ENCODE measurements at places on chromosomes 11 and 22. TPM values are rescaled to one million over a fixed set of nuclear protein-coding genes. Genes with fewer than 3 reads are reported as not detected.

- DNase-seq = no peak
These were observed at the start of gene JAML for GRCh38 chr11:118224511-118225188. TSS of gene JAML (minus strand) at chr11:118225011. CDS start at chr11:118214866, 10,145 bp downstream.

- peak; percentile 81 for DNase-seq
These were observed 107.5 kb upstream of the SESN3 start for GRCh38 chr11:95338430-95338991.

- DNase-seq = no peak
These were observed 283.5 kb downstream of the SWAP70 start for GRCh38 chr11:9947231-9947864.

Gene VPREB3
- 0.40 TPM for total RNA-seq

Gene CCDC81
- total RNA-seq = 0.32 TPM

DNA sequence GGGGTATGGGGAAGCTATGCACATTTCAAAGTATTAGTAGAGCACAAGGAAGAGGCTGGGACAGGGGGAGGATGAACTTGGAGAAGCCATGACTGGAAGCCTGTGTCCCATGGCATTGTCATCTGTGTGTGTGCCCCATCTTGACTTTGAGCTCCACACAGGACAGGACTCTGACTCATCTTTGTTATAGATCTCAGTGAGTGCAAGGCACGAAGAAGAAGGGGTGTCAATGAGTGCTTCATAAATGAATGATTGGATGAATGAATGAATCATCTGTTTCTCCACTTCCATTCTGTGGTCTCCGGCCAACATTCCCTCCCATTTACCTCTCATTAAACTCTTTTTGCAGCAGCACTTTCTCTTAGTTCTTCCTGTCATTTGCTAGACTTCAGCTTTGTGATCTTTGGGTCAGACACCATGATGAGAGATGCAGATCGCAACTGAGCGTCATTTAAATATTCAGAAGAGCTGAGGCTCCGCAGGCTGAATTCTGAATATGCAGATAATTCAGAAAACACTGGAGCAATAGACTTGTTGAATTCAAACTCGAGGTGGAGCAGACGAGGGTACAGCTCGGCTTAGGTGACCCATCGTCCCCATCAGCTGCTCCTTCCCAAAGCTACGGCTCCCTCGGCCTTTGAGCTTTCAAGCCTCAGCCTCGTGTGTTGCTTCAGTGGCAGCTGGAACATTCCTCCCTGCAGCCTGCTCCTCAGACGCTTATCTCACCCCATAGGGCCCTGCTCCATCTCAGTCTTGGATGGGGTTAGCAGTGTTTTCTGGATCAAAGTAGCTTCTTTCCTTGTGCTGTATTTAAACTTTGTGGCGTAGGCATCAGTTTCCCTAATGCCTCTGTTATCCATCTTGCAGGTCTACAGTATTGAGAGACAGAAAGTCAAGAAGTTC is 30.8 kb downstream of the APOL3 start:
- DNase-seq = no peak

- peak; percentile 99 for DNase-seq
These were observed at the start of gene SLC2A11 for GRCh38 chr22:23857606-23858483. TSS of gene SLC2A11 (plus strand) at chr22:23857875. CDS start at chr22:23858000, 125 bp downstream.

Gene MAJIN
- total RNA-seq = not detected

Gene PLAAT5
- total RNA-seq = 5.2 TPM

Gene ADM2
- total RNA-seq = not detected

GRCh38 chr11:106017093-106017492 is 4.9 kb downstream of the MSANTD4 start:
- DNase-seq = no peak

DNA sequence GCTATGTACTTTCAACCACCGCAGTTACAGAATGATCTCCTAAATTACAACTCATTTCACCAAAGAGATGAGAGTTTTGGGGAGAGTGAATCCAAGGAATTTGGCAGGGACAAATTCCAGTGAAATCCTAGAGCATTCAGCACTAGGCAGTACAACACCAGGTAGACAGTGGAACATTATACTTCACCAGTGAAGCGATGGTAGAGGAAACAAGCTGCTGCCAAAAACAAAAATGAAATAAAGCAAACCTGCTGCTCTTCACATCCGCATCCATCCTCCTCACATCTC is 16.9 kb downstream of the SMCO4 start:
- no peak for DNase-seq

- no peak for DNase-seq
These were observed 1.6 kb downstream of the C1QTNF6 start for GRCh38 chr22:37186228-37186996.

DNA sequence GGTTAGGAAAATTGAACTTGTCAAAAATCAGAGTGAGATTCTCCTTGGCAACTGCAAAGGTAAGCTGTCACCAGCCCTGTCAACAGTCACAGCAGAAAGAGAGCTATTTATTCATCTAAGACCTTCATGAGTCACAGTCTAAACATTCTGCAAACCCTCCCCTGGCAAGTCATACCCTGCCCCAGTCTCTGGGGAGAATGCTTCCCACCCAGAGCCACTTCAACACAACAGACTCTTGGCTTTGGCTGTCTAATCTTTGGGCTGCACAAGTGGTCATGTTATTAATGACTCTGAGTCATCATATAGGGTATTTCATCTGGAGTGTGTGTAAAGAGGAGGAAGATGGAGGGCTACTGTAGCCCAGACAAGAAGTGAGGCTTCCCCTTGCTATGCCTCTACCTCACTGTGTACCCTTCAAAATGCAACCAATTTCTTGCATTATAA is 153.4 kb downstream of the CCDC34 start:
- DNase-seq = peak; percentile 79

Gene VWA5A
- total RNA-seq = 6.9 TPM
